Activated CD4-positive, alpha-beta T cell treated with anti-CD3 and anti-CD28 coated beads, Interleukin-2, amount 10 ng/mL, durations not matched to agents 7 days and 5 days (primary cell): ENCODE measurements at places on chromosomes 11 and 22.
A peak's percentile ranks its signal among the peaks of the same experiment; 100 is the strongest.

DNA sequence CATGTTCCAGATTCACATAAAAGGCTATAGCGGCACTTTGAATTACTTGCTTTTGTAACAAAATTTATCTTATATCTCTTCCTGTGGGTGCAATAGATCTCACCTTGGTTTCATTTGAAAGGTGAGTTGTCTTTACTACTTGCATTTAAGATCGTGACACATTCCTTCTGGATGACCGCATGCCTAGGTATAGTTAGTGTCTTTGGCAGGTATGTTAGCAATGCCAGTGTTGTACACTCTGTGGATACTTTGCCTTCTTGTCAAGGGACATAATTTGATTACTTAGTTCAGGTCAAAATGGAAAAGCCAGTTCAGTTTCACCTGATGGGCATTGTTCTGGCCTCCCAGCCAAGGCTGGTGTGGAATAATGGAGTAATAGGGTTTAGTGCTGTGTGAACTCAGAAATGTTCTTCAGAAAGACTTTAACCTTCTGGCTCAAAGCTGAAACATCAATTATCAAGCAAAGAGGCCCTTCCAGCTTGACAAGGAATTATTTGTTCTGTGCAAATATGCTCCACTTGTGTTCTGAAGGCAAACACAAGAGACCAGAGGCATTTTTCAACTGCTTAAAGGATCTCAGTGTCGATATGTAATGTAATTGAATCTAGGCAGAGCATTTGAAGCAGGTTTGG, 64.6 kb downstream of the AMOTL1 start:
- no peak for DNase-seq

DNA sequence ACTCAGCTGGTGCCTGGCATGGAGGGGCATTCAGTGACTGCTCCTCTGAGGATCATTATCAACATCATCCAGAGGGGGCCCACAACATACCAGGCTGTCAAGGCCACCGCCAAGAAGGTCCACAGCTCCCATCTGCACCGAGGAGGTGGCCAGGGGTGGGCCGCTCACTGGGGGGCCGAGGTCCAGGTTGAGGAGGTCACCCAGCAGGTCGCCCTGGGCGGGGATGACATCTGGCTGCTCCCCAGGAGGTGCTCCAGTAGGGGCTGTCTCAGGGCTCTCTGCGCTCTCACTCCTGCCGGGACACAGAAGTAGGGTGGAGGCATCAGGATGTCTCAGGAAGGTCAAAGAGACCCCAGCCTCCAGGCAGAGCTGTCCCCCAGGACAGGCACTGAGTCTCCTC, 25.1 kb upstream of the RASL10A start:
- DNase-seq: no peak

- peak; percentile 46 for DNase-seq
These were observed 663.7 kb upstream of the B3GAT1 start for GRCh38 chr11:135075740-135076139.

DNA sequence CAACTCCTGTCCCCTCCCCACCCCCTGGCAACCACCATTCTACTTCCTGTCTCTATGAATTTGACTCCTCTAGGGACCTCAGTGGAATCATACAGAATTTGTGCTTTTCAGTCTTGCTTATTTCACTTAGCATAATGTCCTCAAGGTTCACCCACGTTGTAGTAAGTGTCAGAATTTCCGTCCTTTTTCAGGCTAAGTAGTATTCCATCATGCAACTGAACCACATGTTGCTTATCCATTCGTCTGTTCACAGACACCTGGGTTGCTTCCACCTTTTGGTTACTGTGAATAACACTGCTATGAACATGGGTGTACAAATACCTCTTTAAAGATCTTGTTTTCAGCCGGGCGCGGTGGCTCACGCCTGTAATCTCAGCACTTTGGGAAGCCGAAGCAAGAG, 16.5 kb downstream of the CELSR1 start:
- no peak for DNase-seq

- DNase-seq: no peak
These were observed 133.0 kb downstream of the BRD1 start for GRCh38 chr22:49694462-49695260.

- peak; percentile 53 for DNase-seq
These were observed 181.2 kb downstream of the CSNK2A3 start for GRCh38 chr11:11171854-11172253.

DNA sequence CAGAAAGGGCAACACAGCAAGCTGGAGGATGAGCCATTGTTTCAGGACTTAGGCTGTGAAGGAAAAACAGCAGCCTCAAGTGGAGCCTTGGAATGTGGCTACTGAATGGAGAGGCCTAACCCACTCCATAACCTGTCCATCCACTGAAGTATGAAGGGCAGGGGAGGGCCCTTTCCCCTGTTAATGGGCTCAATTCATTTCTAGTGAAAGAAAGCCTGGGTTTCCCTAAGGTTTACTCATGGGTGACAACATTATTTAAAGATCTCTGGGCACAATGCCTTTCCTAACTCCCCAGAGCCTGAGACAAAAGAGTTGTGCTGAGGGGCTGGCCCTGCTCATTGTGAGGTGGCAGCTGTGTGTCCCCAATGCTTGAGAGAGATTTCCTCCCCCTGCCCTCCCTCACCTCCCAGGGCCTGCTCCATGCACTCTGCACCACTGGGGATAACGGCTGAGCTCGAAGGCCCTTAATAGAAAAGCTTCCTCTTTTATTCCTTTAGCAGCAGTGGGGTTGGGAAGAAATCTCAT, 83.8 kb downstream of the ME3 start:
- DNase-seq: no peak

DNA sequence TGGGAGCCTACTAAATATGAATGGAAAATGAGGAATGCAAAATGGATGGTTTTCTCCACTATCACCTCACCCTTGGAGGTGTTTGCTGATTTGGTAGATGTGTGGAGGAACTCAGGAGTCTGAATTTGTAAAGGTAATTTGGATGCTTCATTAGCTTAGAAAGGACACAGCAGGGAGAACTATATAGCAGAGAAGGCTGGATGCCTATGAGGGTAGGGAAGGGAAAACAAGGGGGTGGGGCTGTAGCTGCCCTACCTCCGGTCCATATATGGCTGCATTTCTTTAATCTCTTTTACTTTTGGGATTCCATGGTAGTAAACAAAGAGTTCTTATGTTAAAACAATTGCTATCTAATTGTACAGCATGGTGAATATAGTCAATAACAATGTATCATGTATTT, 4.8 kb upstream of the EHF start:
- DNase-seq: no peak

DNA sequence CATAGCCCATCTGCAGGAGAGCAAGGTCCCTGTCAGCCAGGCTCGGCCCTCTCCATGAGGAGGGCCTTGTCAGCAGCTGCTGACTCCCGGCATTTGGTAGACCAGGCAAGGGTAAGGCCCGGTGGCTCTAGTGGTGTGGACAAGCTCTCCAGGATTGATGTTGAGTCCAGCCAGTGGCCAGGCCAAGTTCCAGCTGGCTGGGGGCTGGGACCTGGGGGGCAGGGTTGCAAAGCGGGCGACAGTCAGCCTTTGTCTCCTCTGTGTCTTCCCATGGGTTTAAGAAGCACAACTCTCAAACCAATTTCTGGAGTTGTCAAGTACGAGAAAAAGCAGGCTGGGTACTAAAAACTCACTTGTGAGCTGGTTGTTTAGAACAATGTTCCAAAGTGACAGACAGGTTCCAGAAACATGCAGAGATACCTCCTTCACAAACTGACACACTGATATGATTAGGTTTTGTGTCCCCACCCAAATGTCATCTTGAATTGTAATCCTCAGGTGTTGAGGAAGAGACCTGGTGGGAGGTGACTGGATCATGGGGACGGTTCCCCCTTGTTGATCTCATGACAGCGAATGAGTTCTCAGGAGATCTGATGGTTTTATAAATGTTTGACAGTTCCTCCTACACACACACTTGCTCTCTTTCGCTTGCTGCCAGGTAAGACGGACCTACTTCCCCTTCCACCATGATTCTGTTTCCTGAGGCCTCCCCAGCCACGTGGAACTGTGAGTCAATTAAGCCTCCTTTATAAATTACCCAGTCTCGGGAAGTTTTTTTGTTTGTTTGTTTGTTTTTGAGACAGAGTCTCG, 52.3 kb upstream of the SERPIND1 start:
- DNase-seq: no peak

DNA sequence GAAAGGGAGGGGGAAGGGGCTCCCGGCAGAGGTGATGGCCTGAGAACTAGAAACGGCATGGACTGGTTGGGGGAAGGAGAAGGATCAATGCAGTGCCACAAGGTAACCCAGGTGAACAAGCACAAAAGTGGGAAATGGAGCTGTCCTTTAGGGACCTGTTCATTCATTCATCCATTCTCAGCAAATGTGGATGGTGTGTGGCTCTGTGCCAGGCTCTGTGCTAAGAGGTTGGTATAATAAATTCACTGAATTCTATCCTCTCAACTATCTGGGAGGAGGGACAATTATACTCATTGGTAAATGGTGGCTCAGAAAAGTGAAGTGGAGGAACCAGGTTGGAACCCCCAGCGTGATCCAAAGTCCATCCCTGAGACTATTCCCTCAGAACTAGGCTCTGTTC, 18.6 kb upstream of the ARAP1 start:
- no peak for DNase-seq

- no peak for DNase-seq
These were observed 12.0 kb downstream of the TMEM86A start for GRCh38 chr11:18710545-18710944.

DNA sequence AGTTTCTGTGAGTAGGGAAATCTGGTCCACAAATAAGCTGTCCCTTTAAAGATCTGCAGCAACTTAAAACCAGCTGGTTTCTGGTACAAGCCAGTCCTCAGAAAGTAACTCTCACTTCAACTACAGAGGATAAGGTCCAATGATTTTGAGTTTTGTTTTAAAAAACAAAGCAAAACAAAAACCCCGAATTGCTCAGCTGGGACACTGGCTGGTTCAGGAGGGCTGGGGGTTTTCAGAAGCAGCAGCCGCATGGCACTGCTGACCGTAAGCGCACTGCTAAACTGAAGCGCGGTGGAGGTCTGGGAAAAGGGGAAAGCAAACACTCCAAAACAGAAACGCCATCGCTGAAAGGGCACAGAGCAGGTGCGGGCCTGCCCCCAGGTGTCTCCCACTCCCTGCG, 59.7 kb downstream of the MICAL3 start:
- DNase-seq: no peak

DNA sequence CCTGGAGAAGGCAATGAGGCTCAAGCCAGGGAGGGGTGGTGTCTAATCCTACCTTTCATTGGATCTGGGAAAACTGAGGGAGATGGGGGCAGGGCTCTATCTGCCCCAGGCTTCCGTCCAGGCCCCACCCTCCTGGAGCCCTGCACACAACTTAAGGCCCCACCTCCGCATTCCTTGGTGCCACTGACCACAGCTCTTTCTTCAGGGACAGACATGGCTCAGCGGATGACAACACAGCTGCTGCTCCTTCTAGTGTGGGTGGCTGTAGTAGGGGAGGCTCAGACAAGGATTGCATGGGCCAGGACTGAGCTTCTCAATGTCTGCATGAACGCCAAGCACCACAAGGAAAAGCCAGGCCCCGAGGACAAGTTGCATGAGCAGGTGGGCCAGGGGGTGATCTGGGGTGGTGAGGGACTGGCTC, at the start of gene FOLR1:
Gene FOLR1 (plus strand): TSS at position 180 of the 421 bp plus-strand sequence. CDS start 34 bp downstream, at position 214.
- DNase-seq: no peak

DNA sequence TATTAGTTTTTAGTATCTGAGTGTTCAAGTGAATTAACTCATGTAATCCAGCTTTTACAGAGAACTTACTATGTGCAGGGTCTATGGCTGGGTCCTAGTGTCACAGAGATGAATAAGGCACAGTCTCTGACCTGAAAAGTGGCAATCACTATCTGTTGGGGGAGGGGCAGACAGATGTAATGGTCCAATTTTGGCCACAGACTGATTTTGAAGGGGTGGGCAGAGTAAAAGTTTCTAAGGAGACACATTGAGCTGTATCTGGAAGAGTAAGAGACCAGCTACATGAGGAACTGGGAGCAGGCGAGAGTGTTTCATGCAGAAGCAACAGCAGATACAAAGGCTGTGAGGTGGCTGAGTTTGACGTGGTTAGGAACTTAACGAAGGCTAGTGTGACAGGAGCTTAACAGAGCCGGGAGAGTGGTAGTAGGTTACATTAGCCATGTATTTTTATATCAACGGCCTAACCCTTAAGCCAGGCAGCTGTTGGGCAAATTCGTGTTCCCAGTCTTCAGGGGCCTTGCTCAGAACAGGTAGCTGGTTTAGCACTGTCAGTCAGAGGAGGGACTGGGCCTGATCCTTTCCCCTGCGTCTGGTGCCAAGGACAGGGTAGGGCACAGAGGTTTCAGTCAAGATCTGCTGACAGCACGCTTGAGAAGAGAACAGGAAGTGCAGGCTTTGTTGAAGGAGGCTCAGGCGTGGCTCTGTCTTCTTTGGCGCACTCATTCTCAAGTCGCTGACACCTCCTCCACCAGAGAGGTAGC, 1.4 kb upstream of the STIM1 start:
- DNase-seq: peak; percentile 84
